NCI-H526 treated with DMSO at 0.1 percent for 48 hours (cell line): ENCODE measurements at places on chromosomes 6 and 20.
A peak's percentile ranks its signal among the peaks of the same experiment; 100 is the strongest.

GRCh38 chr6:14371530-14371929, 254.0 kb downstream of the CD83 start:
- DNase-seq, result no peak

- DNase-seq, result no peak
Observed at GRCh38 chr6:19864285-19864684, 27.1 kb downstream of the ID4 start.

DNA sequence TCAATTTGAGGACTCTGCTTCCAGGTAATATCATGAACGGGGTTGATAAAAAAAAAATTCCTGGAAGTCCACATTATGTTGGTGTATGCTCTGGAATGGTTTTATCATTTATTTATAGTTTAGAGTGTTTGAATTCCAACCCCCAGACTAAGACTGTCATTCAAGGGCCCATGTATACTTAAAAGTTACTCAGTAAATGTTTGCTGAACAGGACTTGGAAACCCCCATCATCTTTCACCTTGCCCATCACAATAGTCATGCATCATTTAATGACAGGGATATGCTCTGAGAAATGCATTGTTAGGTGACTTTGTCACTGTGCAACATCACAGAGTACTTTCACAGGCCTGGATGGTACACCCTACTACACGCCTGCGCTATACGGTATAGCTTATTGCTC, 104.8 kb downstream of the ATXN1 start:
- no peak for DNase-seq

GRCh38 chr6:3272911-3273547, 14.3 kb downstream of the PSMG4 start:
- no peak for DNase-seq

DNA sequence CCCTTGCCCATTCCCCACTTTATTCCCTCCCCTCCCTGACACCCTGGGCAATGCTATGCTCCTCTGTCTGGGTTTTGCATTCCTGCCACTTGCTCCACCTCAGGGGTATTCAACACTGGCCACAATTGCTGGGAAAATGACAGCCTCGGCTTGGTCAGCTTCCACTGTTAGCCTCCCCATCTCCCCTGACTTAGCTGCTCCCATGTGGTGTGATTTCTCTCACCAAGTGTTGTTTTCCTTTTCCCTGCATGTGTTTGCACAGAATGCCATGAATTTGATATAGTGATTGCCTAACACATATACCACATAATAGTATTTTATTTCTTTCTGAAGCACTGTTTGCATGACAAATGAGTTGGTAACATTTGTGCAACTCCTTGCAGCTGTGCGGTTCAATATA, 1.4 kb upstream of the LEMD2 start:
- DNase-seq, result no peak

GRCh38 chr20:60191014-60191413, 232.8 kb downstream of the CDH26 start:
- DNase-seq, result no peak

DNA sequence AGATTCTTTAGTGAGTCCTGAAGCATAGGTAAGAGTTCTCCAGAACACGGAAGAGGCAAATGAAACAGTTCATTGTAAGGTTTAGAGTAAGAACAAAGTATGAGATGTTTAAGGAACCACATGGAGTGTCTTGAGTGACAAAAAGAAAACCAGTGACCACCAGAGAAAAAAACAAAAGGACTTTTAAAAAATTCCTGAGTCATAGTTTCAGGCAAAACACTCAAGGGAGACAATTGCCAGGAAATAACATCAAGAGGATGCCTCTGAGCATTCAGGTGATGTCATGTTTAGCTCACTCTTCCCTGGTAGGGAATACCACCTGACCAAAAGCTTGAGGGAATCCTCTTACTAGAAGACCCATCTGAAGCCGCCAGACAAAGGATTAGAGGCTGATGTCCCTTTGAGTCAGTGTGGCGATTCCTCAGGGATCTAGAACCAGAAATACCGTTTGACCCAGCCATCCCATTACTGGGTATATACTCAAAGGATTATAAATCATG, 110.3 kb downstream of the COL19A1 start:
- DNase-seq, result no peak

- DNase-seq, result no peak
Observed at GRCh38 chr6:125469915-125470314, 168.1 kb upstream of the HDDC2 start.

DNA sequence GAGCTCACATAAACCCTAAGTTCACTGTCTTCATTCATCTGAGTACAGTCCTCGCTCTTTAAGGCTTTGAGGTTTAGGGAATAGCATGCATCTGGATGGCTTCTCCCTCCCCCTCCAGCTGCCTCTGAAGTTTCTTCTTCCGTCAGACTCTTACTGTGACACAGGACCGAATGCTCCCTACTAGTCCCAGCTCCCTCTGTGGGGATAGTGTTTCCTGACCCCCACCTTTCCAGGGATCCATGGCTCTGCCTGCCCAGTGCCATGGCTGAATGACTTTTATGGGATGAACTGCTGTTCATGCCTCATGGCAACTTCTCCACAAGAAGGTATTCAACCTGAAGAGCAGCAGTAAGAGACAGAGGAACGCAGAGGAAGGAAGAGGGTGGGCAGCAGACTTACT, 79.8 kb upstream of the EMILIN3 start:
- peak; percentile 17 for DNase-seq

DNA sequence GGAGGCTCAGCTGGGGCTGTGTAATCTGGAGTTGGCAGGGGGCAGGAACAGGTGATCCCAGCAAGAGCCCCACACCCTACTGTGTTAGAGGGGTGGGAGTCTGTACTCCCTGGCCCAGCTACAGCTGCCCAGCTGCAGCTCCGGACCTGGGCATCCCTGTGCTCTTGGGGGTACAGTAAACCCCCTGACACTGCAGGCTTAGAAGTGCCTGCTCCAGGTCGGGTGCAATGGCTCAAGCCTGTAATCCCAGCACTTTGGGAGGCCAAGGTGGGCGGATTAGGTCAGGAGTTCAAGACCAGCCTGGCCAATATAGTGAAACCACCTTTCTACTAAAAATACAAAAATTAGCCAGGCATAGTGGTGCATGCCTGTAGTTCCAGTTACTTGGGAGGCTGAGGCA, 1228.6 kb upstream of the EYS start:
- DNase-seq, result no peak

DNA sequence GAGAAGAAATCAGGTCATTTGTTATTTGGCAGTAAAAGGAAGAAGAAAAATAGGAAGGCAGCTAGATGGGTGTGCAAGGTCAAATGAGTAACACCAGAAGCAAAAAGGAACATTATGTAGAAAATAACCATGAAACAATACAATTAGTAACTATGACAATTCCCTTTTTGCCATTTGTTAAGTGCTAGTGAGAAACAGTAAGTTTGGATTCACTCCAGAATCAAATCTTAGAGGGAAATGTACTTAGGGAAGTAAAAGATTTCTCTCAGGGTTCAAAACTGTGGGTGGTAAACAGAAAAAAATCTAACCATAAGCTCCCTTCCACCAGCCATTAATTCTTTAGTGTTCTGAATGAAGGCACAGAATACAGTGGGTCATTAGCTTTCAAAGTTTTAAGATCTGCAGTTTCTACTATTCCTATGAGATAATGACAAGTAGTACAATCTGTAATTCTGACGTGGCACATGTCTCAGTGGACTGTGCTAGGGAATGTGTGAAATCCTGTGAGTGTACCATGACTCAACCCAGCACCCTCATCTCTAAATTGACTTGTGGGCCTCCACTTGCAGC, 17.1 kb downstream of the REPS1 start:
- no peak for DNase-seq
